ENCODE measurements at places on chromosomes 13 and 19. TPM values are rescaled to one million over a fixed set of nuclear protein-coding genes. Genes with fewer than 3 reads are reported as not detected.

The RNF126 gene
- total RNA-seq, result 25.5 TPM

The ZNF221 gene
- 3.7 TPM for total RNA-seq

The PSG2 gene
- not detected for total RNA-seq

The TEX101 gene
- total RNA-seq, result not detected

The NALCN gene
- 8.3 TPM for total RNA-seq

The CLDN10 gene
- not detected for total RNA-seq

The RHPN2 gene
- 1.0 TPM for total RNA-seq

The GFY gene
- total RNA-seq, result 0.14 TPM

The FAM83E gene
- total RNA-seq, result not detected

The BRCA2 gene
- total RNA-seq, result 0.38 TPM

GRCh38 chr19:45159210-45159970 is 1.4 kb downstream of the NKPD1 start:
- H3K27ac ChIP-seq, result no peak overlapping the region
- peaks cover 9% of the 10 kb centered on the region for H3K4me1 ChIP-seq
- H3K27me3 ChIP-seq, result peaks cover 53% of the 10 kb centered on the region
- no peaks in the 10 kb centered on the region for H3K36me3 ChIP-seq

DNA sequence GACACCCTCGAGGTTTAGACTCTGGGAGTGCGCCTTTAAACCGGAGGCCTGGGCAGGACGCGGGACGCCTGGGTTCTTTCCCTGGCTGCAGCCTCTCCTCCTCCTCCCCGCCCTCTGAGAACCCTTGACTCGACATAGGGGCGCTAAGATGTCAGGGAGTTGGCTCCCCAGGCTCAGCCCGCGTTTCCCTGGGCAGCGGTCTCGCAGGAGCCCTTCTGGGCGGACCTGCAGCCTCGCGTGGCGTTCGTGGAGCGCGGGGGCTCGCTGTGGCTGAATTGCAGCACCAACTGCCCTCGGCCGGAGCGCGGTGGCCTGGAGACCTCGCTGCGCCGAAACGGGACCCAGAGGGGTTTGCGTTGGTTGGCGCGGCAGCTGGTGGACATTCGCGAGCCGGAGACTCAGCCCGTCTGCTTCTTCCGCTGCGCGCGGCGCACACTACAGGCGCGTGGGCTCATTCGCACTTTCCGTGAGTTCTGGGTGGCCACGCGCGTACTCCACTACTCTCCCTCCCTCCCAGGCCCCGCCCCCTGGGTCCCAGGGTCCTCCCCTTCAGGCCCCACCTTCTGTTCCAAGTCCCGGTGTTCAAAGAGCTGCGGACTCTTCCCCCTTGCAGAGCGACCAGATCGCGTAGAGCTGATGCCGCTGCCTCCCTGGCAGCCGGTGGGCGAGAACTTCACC is 1.3 kb downstream of the ICAM5 start:
- peaks cover 84% of the 10 kb centered on the region for H3K4me1 ChIP-seq
- DNase-seq, result peak; percentile 72
- H3K27ac ChIP-seq, result no peak overlapping the region
- peaks cover 93% of the 10 kb centered on the region for H3K27me3 ChIP-seq
- no peaks in the 10 kb centered on the region for H3K36me3 ChIP-seq

GRCh38 chr13:24288870-24289269 is 20.5 kb upstream of the C1QTNF9 start:
- no peak overlapping the region for H3K27ac ChIP-seq
- no peak for DNase-seq
- H3K27me3 ChIP-seq, result no peaks in the 10 kb centered on the region
- no peaks in the 10 kb centered on the region for H3K4me1 ChIP-seq
- H3K4me3 ChIP-seq, result no peak overlapping the region

DNA sequence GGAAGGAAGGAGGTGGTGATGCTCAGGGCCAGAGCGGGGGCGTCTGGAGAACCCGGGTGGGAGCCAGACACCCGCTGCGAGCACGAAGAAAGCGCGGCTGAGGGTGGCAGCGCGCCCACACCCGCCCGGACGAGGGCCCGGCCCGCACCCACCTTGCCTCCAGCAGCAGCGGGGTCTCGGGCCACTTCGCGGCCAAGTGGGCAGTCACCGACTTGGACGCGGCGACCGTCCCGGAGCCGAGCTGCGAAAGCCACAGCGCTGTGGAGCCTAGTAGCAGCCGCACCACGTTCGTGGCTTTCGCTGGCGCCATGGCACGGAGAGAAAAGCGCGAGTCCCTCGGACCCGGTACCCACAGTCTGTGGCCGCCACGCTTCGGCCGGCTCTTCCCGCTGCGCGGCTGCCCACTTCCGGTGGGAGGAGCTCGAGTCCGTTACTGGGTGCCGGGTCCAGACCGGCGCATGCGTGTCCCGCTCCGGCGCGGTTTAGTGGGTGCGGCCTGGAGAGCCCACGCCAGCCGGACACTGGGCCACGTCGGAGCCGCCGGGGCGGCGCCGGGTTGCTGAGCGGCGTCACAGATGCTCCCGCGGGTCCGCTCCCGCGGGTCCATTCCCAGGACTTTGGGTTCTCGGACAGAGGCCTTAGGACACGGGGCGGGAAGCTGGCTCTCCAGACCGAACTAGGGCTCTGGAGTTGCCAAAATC is at the start of gene UGGT2:
UGGT2 (minus strand) TSS at position 399 of the 701 bp plus-strand sequence; CDS start at position 310, 89 bp downstream.
- peak within 1 kb of the TSS; percentile 86 for H3K27ac ChIP-seq
- H3K4me1 ChIP-seq, result peaks cover 12% of the 10 kb centered on the region
- H3K4me3 ChIP-seq, result peak within 1 kb of the TSS; percentile 85
- H3K36me3 ChIP-seq, result no peaks in the 10 kb centered on the region
- no peaks in the 10 kb centered on the region for H3K27me3 ChIP-seq

- H3K4me3 ChIP-seq, result no peak overlapping the region
- H3K27ac ChIP-seq, result no peak overlapping the region
- no peaks in the 10 kb centered on the region for H3K27me3 ChIP-seq
- H3K36me3 ChIP-seq, result no peaks in the 10 kb centered on the region
- no peaks in the 10 kb centered on the region for H3K4me1 ChIP-seq
Observed at GRCh38 chr13:21089830-21090229, 28.4 kb upstream of the LATS2 start.

DNA sequence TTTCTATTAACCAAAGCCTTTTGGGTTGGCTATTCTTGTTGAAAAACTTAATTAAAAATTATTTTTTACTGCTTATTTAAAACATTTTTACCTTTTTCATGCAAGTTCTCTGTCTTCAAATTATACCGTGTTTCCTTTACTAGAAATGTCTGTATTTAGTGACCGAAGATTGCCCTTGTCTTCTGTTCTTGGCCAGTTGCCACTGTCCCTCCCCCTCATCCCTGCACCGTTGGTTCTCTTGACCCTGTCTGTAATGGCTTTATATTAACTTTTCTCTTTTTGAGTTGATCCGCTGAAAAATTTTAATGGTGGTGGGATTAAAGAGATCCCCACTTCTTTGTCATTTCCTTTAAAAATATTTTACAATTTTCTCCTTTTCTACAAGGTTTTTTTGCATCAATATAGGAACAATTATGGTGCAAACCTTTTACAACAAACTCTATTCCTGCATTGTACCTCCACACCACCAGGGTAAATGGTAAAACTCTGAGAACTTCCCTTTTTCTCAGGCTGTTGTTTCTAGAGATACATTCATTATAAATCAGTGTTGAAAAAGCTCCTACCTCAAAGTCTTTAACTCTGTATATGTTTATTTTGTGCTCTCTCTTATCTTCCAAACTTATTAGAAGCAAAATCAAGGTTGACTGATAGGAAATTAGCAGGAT is 12.9 kb upstream of the RNF113B start:
- no peaks in the 10 kb centered on the region for H3K27me3 ChIP-seq
- peak; percentile 41 for DNase-seq
- H3K36me3 ChIP-seq, result no peaks in the 10 kb centered on the region
- H3K27ac ChIP-seq, result no peak overlapping the region
- no peak overlapping the region for H3K4me3 ChIP-seq

DNA sequence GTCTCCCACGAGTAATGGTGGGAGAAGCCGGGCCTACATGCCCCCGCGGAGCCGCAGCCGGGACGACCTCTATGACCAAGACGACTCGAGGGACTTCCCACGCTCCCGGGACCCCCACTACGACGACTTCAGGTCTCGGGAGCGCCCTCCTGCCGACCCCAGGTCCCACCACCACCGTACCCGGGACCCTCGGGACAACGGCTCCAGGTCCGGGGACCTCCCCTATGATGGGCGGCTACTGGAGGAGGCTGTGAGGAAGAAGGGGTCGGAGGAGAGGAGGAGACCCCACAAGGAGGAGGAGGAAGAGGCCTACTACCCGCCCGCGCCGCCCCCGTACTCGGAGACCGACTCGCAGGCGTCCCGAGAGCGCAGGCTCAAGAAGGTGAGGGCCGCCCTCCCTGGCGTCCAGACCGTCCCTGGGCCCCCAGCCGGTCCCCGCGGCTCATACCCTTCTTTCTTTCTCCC is 1.4 kb upstream of the USF2 start:
- peaks cover 22% of the 10 kb centered on the region for H3K36me3 ChIP-seq
- H3K4me1 ChIP-seq, result peaks cover 57% of the 10 kb centered on the region
- peak overlapping the region; percentile 99 for H3K27ac ChIP-seq
- DNase-seq, result peak; percentile 66
- H3K27me3 ChIP-seq, result no peaks in the 10 kb centered on the region

GRCh38 chr13:44191504-44192171 is 182.0 kb upstream of the SERP2 start:
- no peaks in the 10 kb centered on the region for H3K36me3 ChIP-seq
- H3K27me3 ChIP-seq, result no peaks in the 10 kb centered on the region
- peak overlapping the region; percentile 12 for H3K4me3 ChIP-seq
- peaks cover 7% of the 10 kb centered on the region for H3K4me1 ChIP-seq

DNA sequence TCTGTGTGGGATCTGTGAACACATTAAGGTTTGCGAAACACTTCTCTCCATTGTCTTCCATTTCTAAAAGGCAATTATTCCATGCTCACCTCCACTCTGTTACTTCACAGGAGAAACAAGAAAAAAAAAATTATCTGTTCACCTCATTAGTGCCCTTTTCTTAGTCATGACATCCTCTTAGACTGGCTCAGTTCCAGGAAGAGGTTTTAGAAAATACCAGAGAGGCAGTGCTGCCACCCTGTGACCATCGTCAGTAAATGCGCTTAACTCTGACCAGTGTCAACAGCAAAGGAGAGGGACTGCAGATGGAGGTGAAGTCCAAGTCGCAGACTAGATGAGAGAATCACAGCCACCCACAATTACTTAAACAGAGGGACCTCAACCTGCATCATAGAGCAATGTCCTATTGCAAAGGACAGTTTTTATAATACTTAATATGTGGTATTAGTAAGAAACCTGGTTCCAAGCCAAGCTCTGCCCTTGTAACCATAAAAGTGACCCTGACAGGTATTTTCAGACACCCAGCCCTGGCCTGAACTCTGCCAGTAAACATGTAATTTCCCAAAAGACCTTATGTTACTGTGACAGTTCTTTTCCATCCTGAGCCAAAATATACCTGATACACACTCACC is 19.4 kb downstream of the CEACAM21 start:
- DNase-seq, result peak; percentile 23
- no peaks in the 10 kb centered on the region for H3K36me3 ChIP-seq
- H3K27me3 ChIP-seq, result peaks cover 69% of the 10 kb centered on the region

DNA sequence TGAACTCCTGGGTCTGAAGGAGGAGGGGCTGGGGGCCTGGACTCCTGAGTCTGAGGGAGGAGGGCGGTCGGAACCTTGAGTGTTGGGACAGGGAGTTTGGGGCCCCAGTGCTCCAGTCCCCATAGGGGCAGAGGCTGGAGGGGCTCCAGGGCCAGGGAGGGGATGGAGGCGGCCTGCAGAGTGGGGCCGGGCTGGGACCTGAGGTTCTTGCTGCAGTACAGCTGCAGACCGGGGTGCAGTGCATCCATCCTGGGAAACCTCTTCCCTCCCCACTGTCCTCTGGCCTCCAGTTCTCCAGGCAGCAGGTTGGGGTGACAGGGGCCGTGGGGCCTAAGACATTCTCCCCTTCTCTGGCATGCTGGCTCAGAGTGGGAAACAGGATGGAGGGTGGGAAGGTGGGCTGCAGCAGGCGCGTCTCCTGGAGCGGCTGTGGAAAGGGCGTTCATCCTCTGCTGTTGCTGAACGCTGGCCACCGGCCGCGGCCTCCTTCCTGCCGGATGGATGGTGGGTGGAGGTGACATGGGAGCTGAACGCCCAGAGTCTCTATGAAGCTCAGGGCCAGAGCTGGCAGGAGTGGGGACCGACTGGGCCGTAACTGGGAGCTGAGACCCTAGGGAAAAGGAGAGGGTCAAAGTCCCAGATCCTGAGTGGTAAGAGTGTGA is 1.6 kb downstream of the BRSK1 start:
- H3K4me1 ChIP-seq, result peaks cover 23% of the 10 kb centered on the region
- peak overlapping the region; percentile 65 for H3K4me3 ChIP-seq
- peaks cover 9% of the 10 kb centered on the region for H3K27me3 ChIP-seq
- H3K36me3 ChIP-seq, result peaks cover 4% of the 10 kb centered on the region
- DNase-seq, result no peak

- no peak overlapping the region for H3K27ac ChIP-seq
- DNase-seq, result no peak
- no peaks in the 10 kb centered on the region for H3K27me3 ChIP-seq
- H3K4me3 ChIP-seq, result no peak overlapping the region
- peaks cover 35% of the 10 kb centered on the region for H3K36me3 ChIP-seq
- no peaks in the 10 kb centered on the region for H3K4me1 ChIP-seq
Observed at GRCh38 chr19:4547303-4548237, 7.7 kb upstream of the LRG1 start.

DNA sequence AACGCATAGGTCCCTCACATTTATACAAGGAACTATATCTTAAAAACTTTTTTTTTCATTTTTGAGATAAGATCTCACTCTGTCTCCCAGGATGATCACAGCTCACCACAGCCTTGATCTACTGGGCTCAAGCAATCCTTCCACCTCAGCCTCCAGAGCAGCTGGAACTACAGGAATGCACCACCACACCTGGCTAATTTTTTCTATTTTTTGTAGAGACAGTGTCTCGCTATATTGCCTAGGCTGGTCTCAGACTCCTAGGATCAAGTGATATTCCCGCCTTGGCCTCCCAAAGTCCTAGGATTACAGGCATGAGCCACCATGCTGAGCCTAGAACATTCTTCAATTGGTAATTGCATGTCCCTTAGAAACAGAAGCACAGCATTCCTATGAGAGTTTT is 41.7 kb downstream of the RCBTB1 start:
- H3K4me1 ChIP-seq, result peaks cover 15% of the 10 kb centered on the region
- H3K36me3 ChIP-seq, result peaks cover 88% of the 10 kb centered on the region
- H3K27ac ChIP-seq, result no peak overlapping the region
- DNase-seq, result no peak
- H3K4me3 ChIP-seq, result no peak overlapping the region

- H3K36me3 ChIP-seq, result peaks cover 25% of the 10 kb centered on the region
- no peaks in the 10 kb centered on the region for H3K27me3 ChIP-seq
- DNase-seq, result no peak
- H3K4me1 ChIP-seq, result peaks cover 15% of the 10 kb centered on the region
- H3K27ac ChIP-seq, result no peak overlapping the region
Observed at GRCh38 chr13:20425819-20426219, 99.8 kb downstream of the CRYL1 start.

DNA sequence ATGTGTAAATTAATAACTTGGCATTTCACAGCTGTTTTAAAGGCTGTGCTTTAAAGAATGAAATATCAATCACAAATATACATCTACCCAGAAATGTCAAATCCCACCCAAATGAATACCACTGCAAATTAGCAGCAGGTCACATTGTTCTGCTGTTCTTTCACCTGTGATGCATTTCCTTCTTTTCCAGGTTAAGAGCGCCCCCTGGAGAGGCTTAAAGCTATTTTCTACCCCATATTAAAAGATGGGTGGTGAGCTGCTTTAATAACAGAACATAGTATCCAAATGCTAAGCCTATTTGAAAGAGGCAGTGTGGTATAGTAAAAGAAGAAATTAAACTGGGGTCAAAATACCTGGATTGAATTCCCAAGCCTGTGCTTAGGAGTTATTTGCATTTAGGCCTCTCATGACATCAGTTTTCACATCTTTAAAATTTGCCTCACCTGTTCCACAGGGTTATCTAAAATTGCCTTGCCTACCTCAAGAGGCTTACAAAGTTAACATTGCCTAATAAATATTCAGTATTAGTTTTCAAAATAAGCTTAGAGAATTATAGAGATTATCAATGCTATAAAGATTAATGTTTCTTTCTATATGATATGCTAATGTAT is 396.9 kb upstream of the SLITRK5 start:
- H3K4me3 ChIP-seq, result no peak overlapping the region
- DNase-seq, result no peak
- no peaks in the 10 kb centered on the region for H3K4me1 ChIP-seq
- no peak overlapping the region for H3K27ac ChIP-seq
